Activated CD4-positive, alpha-beta T cell treated with anti-CD3 and anti-CD28 coated beads for 24 hours (primary cell): ENCODE measurements at places on chromosomes 11 and 22.
A peak's percentile ranks its signal among the peaks of the same experiment; 100 is the strongest.

DNA sequence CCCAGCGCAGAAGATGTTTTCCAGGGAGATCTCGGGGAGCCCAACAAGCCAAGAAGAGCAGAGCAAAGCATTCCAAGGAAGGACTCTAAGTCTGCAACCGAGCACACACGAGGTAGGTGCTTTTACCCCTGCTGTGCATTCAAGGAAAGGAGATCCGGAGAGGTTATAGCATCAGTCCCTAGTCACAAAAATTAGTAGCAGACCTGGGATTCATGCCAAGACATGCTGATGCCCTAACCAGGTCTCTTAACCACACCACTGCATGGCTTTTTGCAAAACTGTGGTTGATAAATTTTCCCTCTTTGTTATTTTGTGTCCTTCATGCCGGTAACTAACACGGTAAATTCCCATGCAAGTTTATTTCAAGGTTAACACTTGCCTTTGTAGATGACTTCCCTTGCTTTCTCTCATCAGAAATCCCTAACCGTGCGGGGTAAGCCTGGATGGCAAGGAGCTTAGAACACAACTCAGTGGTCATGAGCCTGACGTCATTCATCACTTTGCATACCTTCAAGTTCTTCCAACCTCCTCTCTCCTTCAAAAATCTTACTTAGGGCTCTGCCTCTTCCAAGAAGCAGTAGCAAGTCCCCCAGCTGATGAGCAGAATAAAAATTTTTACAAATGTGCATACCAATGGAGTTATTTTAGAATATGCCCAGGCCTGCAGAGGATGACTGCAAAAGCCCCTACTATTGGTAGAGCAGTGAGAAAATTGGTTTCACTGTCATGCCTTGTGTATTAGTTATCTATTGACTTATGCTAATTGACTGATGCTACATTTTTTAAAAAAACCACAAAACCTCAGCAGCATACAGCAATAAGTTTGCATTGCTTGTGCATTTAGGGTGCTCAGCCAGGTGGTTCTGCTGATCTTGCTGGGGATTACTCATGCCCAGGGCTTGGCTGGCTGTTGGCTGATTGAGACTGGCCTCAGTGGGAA, 465.1 kb downstream of the MN1 start:
- no peak for DNase-seq

- no peak for DNase-seq
These were observed 11.8 kb upstream of the KCNJ11 start for GRCh38 chr11:17400048-17400775.

GRCh38 chr11:124440608-124441007, 4.9 kb downstream of the OR8B8 start:
- DNase-seq = no peak

DNA sequence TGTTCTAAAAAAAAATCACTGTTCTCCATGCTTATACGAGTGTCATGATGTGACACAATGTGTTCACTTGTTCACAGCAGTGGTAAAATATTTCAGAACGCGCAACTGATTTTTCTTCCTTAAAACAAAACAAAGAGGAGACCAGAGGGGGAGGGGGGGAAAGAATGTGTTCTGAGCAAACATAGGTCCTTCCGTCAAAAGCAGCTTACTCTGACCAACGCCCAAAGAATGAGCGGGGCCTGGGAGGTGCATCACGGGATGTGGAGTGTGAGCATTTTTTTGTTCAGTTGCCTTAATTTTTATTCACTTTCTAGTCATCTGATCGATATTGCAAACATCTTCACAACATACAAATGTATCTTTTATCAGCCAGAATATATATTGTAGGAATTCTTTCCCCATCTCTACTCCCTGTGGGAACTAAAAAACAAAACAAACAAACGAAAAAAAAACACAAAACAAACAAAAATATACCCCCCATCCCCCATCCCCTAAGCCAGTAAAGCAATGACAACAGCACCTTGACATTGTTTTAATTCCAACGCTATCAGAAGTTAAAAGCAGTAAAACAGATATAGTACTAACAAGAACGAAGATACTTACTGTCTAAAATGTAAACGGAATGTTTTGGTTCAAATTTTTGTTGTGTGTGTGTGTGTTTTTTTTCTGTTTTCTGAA, 43.3 kb downstream of the BDNF start:
- no peak for DNase-seq

DNA sequence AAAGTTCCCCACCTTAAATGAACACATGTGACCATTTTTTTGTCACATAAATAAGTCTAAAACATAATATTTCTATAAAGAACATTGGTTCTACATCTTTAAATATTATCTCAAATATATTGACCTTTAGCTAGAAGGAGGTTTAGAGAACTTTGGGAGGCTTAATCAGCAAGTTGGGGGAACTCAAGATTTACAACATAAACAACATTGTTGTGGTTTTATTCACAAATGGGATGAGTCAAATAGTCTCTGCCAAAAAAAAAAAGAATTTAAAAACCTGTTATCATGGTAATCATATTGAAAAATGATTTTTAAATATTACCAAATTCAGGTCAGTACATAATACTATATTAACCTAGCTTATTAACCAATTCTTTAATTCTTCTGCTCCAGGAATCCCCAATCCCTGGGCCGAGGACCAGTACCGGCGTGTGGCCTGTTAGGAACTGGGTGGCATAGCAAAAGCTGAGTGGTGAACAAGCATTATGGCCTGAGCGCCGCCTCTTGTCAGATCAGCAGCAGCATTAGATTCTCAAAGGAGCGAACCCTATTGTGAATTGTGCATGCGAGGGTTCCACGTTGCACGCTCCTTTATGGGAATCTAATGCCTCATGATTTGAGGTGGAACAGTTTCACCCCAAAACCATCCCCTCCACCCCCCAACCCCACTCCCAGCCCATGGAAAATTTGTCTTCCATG, 98.2 kb downstream of the RDX start:
- DNase-seq = no peak

- DNase-seq = peak; percentile 14
These were observed 11.5 kb downstream of the CSNK1E start for GRCh38 chr22:38305471-38306448.

DNA sequence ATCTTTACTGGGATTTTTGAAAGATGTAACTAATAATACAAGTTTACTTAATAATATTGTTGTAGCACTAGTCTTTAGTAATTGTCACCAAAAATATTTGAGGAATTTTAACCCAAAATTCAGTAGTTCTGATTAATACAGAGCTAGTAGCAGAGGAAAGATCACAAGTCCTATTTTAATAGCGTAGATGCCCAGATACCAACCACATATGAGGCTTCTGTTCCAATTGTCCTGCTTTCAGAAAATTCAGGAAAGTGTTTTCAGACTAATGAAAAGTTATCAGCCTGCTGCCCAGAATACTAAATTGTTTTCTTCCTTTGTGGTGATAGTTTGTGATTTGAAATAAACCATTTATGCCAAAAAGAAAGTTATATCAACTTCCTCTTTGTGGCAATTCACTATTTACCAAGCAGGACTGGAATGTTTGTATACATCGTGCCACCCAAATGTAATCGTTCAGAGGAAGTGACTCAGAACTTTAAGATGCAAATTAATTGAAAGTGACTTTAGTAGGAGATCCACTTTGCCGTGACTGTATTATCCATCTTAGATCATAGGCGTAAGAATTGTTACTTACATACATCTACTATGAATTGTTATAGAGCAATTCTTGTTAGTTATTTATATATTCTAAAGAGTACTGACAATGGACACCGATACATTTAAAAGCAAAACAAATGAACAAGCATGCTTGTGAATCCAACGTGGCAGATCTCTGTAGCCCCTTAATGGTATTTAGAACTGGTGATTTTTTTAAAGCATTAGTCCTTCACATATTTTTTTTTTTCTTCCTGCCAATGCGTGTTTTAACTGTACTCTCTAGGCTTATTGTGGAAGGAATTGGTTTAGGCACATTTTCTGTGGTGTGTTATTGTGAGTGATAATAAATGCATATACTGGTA, 231.0 kb downstream of the DDX10 start:
- no peak for DNase-seq

DNA sequence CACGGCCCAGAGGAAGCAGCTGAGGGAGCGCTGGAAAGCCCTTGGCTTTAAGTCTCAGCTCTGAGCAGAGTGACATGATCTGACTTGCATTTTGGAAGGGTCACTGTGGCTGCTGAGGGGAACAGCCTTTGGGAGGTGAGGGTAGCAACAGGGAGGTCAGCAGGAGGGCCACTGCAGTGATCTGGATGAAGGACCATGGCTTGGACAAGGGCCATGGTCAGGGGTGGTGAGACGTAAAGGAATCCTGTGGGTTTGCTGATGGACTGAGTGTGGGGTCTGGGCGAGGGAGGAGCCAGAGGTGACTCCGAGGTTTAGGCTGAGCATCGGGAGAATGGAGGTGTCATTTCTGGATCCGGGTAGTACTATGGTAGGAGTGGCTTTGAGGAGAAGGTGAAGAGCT, 33.3 kb downstream of the SGSM3 start:
- no peak for DNase-seq

GRCh38 chr11:61536676-61537270, 28.2 kb downstream of the LRRC10B start:
- no peak for DNase-seq

DNA sequence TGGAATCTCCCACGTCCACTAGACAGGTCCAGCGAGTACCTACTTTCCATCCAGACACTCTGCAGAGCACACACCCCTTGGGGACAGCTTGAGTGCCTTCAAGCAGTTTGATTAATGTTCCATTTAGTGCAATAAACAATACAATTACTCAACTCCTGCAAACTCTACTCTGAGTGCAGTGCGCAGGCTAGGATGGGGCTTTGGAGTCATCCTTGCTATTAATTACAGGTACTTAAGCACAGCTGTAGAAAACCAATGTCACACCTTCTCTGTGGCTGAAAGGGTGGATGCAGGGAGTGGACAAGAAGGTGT, 82.6 kb downstream of the MN1 start:
- DNase-seq = no peak

GRCh38 chr11:18193010-18193409, 20.4 kb downstream of the MRGPRX4 start:
- DNase-seq = no peak

DNA sequence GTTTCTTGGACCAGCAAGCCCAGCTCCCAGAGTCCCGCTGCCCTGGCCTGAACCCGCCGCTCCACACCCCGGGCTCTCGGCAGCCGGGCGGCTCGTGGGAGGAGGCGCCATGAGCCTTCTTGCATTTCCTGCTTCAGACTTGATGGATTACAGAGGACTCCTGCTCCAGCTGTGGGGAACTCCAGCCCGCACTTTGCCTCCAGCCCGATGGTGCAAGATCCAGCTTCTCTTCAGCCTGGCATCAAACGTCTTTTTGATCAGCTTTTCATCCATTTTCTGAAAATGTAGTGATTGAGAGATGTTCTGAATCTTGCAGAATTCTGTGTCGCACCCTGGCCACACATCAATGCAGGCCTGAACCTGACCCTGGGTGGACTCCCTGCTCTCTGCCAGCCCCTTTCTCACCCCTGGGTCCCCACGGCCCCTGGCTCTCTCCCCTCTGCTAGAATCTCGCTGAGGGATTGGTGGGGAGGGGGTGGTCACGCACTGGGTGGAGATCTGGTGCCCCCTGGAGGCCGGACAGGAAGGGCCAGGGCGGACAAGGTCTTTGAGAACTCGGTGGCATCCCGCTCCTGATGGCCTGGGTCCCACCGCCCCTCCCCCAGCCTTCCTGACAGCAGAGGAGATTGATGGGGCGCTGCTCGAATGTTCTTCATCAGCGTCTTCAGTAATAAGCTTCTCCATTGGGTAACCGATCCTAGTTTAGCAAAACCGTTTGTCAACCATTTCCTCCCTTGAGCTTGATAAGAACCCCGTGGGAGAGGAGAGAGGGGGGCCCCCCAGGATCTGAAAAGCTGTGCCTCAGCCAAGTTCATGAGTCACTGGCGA, 12.1 kb upstream of the NFAM1 start:
- DNase-seq = peak; percentile 75

GRCh38 chr11:69094111-69094914, 45.6 kb downstream of the TPCN2 start:
- no peak for DNase-seq

- no peak for DNase-seq
These were observed 9.4 kb downstream of the LRRC75B start for GRCh38 chr22:24583221-24584165.

- no peak for DNase-seq
These were observed 3.0 kb downstream of the KCNJ11 start for GRCh38 chr11:17385492-17385891.

DNA sequence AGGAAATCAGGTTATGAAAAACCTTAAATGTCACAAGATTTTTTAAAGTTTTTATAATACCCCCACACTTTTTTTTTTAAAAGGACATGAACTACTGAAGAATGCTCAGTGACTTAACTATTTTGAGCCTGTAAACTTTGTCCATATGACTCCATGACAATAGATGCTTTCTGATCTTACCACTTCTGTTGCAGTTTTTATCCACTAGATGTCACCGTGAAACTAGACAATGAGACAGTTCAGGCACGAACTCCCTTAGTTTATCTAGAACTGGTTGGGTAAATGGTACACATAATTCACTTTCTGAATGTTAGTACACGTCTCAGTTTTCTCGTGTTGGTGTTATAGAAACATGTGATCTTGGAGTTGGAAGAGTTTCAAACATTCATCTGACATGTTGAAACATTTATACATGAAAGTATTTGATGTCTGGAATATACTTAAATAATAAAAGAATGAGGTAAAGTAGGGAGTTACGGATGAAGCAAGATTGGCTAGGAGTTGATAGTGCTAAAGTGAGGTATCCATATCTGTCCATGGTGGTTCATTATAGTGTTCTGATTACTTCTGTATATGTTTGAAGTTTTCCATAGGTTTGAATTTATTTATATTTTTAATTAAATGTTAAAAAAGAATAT, 8.1 kb downstream of the CCDC15 start:
- DNase-seq = no peak
